Stimulated activated CD8-positive, alpha-beta memory T cell treated with anti-CD3 and anti-CD28 coated beads, Interleukin-4, amount 100 ng/mL, for 1 hour (primary cell): ENCODE measurements at places on chromosomes 4 and X.

DNA sequence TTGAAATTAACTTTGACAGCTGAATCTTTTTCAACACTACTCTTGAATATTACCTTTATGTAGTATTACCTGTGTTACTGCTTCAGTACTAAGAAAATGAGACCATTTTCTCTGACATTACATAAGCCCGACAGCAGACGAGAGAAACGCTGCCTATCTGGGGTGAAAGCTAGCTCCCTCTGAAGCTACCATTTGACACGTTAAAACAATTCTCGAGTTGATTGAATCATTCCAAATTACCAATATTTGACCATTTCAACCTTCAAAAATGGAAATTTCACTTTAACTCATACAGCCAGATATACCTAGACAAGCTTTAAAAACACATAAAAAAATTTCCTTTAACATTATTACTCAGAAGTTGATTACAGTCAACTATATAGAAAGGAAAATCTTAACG lies 836 bp downstream of the GPM6A start:
- DNase-seq = no peak

DNA sequence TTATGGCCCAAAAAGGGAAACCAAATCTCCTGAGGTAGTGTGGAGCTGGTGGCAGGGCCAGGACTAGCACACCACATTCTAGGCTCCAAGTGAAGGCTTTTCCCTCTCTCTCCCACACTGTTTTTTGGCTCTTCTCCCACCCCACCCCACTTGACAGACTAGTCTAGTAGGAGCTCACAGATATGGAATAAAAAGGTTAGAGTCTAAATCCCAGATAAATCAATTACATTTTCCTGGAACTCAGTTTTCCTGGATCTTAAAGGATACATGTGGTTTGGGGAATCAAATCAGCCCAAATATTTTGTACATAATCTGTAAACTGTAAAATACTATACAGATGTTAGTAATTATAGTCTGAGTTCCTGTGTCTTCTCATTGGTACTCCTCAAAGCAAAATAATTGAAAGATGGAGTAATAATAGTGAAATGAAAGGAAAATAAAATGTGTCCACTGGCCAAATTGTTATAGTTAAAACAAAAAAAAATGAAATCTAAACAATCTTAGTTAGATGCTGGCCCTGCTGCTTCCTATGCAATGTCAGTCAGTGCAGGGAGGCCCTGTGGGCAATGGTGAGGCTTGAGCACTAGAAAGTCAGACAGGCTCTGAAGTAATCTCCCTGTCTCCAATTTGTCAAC lies 370.4 kb upstream of the CPEB2 start:
- DNase-seq = no peak

- DNase-seq = no peak
Measured at GRCh38 chr4:16676230-16676770, 222.1 kb downstream of the LDB2 start.

DNA sequence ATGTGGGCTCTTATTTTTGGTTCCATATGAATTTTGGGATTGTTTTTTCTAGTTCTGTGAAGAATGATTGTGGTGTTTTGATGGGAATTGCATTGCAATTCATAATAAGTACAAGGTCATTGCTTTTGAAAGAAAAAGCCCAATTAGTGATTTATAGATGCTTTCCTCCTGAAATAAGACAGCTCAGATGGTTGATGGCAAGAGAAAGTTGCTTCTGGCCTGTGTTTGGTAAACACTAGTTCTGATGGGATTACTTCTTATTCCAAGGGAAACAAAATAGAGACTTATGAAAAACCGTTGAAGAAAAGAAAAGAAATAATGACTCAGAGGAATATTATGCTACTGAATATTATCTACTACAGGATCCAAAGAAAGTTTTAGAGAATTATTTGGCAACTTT lies 144.9 kb downstream of the SPANXA1 start:
- no peak for DNase-seq

DNA sequence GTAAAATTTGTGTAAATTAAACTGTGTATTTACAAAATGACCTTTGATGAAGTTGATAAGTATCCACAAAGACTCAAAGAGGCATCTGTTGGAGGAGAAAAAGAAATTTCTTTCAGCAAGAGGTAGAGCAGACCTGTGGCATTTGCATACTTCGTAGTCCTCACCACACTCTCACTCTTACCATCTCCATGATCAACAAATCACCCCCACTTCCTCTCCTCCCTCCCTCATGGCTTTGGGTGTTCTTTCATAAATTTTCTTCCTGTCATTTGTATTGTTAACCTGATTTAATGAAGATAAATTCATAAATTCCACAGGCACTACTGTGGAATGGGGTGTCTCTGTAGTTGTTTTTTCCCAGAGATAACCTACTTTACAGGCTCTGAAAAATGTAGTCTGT lies 366.5 kb downstream of the ZNF674 start:
- no peak for DNase-seq

- DNase-seq = no peak
Measured at GRCh38 chrX:12349201-12349600, 210.9 kb downstream of the FRMPD4 start.

GRCh38 chr4:188876881-188877280 lies 737.6 kb downstream of the TRIML1 start:
- DNase-seq = no peak

GRCh38 chr4:7299010-7299907 lies 106.9 kb downstream of the SORCS2 start:
- no peak for DNase-seq

DNA sequence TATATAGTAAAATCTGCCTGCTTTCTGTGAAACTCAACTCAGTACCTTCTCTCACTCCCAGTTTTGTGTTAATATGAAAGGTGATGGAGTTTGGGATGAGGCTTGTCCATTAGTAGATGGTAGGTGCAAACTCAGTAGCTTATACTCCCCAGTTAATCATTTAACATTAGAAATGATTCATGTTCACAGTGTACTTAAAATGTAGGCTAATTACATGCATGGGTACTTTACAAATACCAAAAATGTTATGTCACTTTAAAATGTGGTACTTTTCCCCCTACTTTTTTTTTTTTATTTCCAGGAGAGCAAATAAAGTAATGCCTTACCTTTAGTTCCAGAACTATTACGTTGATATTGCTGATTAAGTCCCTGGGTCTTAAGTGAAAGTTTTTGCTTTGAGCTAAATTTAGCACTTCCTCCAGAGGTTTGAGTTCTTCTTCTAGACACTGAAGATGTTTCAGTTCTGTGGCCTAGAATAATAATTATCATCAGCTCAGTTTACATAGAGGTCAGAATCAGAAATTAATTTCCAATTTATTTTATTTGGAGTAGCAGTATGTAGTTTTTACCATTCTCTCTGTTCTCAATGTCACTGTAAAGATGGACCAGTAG lies 3.0 kb downstream of the IL2 start:
- no peak for DNase-seq

- no peak for DNase-seq
Measured at GRCh38 chr4:15906020-15906443, 32.5 kb downstream of the FGFBP1 start.

- DNase-seq = no peak
Measured at GRCh38 chrX:103175944-103176753, 38.8 kb upstream of the BEX4 start.

- no peak for DNase-seq
Measured at GRCh38 chr4:86220121-86220520, 139.7 kb downstream of the MAPK10 start.

GRCh38 chr4:30056016-30056766 lies 664.0 kb upstream of the PCDH7 start:
- DNase-seq = no peak
